Kidney epithelial cell (primary cell): ENCODE measurements at places on chromosomes 1 and 21. TPM values are rescaled to one million over a fixed set of nuclear protein-coding genes. Genes with fewer than 3 reads are reported as not detected.
A peak's percentile ranks its signal among the peaks of the same experiment; 100 is the strongest.

GRCh38 chr1:53172426-53173128, 24.0 kb upstream of the CPT2 start:
- no peak for DNase-seq

GRCh38 chr1:233704170-233704897, 90.4 kb downstream of the KCNK1 start:
- no peak for DNase-seq

DNA sequence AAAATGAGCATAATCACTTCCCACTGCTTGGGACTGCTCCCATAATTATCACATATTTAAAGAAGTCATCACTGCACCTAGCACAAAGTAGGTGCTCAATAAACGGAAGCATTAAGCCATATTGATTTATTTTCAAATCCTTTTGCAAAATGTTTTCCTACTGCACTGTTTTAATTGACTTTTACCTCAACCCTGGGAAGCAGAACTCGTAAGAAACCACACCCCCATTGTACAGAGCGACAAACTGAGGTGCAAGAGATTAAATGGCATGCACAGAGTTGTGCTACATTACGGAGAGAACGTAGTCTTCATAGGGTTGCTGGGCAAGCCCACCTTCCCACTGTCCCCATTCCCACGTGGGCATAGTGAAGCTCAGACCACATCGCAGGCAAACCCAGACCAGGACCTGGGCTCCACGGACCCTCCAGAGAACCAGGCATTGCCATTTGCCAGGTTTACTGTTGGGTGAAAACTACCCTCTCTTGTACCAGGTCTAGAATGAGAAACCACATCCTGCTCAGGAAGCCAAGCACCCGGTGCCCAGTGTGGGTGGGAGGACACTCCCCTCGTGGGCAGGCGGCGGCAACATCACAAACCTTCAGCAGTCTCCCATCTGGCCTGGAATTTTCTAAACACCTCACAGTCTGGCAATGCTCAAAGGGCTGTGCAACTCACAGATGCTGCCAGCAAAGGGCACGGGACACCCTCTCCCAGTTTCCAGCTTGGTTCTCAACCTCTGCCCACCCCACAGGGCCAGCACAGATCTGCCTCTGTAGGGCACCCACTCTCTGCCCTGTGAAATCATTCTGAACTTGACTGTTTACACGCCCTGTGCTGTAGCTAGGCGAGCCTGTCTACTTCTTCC, 8.2 kb downstream of the IFFO2 start:
- DNase-seq: peak; percentile 68

DNA sequence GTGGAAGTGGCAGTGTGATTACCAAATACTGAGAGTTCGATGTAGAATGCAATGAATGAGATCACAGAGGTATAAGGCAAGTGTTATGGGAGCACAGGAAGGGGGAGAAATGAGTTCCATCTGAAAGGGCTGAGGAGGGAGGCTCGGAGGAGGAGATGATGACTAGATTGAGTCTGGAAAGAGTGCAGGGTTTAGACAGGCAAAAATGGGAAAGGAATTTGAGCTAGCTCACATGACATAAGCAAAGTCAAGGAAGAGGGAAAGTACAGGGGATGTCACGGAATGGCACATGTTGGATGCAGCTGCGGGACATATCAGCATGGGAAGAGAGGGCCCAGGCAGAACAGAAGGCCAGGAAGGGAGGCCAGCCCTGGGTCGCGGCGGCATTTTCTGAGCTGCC, 132.7 kb downstream of the RUNX1 start:
- DNase-seq: no peak

- no peak for DNase-seq
Observed at GRCh38 chr21:46666941-46667740, 31.7 kb downstream of the PRMT2 start.

GRCh38 chr1:177505905-177506590, 335.3 kb downstream of the BRINP2 start:
- DNase-seq: no peak

DNA sequence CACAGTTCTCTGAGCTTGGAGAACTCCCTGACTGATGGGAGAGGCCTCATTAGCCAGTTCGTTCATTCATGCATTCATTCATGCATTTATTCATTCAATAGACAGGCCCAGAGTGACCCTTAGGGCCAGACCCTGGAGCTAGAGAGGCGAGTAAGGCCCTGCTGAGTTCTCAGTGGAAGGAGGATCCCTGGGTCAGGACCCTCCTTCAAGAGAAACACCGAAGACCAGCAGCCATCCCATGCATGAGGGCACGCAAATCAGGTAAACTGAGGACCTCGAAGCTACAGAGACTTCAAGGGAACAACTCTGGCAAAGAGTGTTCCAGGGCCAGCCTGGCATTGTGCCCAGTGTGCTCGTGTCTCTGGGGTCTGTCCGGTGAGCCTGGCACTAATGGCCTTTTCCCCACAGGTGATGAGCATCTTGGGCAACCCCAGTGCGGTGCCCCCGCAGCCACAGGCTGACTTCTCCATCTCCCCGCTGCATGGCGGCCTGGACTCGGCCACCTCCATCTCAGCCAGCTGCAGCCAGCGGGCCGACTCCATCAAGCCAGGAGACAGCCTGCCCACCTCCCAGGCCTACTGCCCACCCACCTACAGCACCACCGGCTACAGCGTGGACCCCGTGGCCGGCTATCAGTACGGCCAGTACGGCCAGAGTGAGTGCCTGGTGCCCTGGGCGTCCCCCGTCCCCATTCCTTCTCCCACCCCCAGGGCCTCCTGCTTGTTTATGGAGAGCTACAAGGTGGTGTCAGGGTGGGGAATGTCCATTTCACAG, 104.8 kb downstream of the PAX7 start:
- no peak for DNase-seq

GRCh38 chr1:183126000-183126366, 60.1 kb upstream of the LAMC2 start:
- DNase-seq: no peak

DNA sequence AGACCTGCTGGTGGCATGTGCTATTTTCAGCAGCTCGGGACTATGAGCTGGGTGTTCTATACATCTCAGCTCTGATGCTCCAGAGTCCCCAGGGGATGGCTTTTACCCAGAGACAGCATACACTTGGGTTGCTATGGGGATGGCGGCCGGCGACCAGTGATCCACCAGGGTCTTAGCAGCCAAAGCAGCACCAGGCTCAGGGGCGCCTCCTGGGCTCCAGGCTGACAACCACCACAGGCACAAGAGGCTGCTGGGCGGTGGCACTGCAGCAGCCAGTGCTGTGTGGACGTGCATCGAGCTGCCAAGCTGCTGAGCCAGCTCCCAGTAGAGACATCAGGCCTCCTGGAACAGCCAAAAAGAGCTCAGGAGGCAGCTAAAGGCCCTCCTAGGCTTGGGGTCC, 37.6 kb upstream of the CLSTN1 start:
- no peak for DNase-seq

GRCh38 chr1:212457740-212458338, 25.1 kb downstream of the NENF start:
- DNase-seq: no peak

The E2F2 gene
- 0.07 and 0.13 TPM in 2 replicates for total RNA-seq

The ARMH1 gene
- 4.7 TPM in 1 of 2 replicates, not detected in the other for total RNA-seq

The TCP10L gene
- 1.1 TPM in 1 of 2 replicates, not detected in the other for total RNA-seq

The CD1C gene
- not detected in 2 replicates for total RNA-seq

The SIM2 gene
- total RNA-seq: 9.5 and 16.3 TPM in 2 replicates

The CELA2A gene
- not detected in 2 replicates for total RNA-seq

The PAX7 gene
- not detected in 2 replicates for total RNA-seq

The TLCD4 gene
- 3.0 and 4.0 TPM in 2 replicates for total RNA-seq

The C8B gene
- not detected in 2 replicates for total RNA-seq

The IFNGR2 gene
- total RNA-seq: 64.1 and 66.5 TPM in 2 replicates

The CDC73 gene
- 20.1 and 21.4 TPM in 2 replicates for total RNA-seq

The MYBPHL gene
- not detected in 2 replicates for total RNA-seq
